ENCODE measurements at places on chromosomes 5 and 9.

GRCh38 chr5:7855611-7856010 lies 4.7 kb upstream of the CFAP90 start:
- no peak for DNase-seq

DNA sequence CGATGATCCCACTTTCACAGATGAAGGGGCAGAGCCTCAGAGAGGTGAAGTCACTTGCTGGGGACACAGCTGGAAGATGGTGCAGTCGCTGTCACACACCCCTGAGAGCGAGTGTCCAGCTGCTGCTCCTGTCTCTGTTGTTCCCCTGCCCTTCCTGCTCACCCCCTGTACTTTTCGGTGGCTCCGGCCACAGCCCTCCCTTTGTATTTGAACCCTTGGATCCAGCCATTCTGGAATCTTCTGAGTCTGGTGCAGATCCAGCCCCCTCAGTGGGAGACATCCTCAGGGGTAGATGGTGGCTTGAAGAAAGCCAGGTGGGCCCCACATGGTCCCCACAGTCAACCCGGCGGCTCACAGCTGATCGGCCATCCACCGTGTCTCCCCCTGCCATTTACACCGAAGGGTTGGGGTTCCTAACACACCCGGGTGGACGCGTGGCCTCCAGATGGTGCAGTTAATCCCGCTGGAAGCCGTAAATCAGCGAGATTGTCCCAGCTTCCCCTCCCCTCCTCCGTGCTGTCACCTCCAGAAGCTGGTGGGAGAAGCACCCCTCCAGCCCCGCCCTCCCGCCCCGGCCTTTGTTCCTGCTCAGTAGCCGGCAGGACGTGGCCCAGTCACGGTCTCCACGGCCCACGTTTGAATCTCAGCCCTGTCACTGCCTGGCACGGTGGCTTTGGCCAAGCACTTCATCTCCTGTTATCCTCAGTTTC lies 204.8 kb downstream of the C9orf50 start:
- no peak for DNase-seq

- DNase-seq = no peak
Observed at GRCh38 chr9:35526087-35526801, 36.3 kb downstream of the RUSC2 start.

DNA sequence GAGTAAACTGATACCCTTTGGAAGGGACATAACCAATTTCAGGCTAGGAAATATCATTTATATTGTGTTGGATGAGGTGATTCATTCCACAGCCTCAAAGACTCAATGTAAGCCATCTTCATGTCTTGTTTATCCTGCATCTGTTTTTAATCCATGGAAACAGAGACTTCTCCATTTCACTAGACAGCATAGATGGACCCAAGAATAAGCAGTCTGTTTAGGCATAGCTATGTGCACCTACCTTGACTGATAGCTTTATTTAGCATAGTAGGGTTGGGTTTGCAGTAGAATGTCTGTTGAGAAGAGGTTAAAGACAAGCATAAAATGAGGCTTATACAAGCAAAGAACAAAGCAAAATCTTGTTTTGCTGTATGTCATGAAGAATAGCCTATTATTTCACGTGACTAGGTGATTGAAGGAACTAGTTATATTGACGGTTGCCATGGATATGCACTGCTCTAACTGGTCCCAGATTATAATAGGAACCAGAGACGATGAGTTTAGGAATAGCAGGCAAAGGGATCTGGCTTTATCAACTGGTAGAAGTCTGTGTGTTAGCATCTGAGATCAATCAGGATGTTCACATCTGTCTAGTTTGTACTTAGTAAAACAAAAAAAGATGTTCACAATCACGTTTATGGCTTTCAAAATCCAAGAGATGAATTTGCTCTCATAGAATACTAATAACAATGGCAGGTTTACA lies 154.8 kb upstream of the KLF9 start:
- no peak for DNase-seq

DNA sequence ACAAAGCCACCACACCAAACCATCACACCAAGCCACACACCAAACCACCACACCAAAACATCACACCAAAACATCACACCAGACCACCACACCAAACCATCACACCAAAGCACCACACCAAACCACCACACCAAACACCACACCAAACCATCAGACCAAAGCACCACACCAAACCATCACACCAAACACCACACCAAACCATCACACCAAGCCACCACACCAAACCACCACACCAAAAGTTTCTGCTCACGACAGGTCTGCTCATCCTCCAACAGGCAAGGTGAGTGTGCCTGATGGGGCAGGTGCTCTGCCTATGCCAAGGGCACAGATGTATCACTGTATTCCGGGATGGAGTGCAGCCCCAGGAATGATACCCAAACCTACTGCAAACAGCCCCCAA lies 87.9 kb upstream of the FSTL4 start:
- DNase-seq = no peak

DNA sequence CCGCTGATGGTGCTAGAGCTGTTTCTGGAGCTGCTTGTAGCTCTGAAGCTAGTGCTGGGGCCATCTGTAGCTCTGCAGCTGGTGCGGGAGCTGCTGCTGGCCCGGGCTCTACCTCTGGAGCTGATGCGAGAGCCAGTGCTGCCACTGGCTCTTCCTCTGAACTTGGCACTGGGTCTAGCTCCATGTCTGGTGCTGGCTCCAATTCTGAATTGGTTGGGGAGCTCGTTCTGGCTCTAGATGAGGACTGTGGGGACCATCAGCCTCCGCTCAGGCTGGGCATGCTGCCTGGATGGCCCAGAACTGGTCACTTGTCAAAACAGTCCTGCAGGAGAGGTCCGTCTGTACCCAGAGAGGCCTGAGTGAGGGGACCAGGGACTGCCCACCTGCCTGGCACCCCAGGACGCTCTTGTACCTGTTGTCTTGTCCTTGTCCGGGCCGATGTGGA lies 21.5 kb downstream of the OBP2B start:
- no peak for DNase-seq

- no peak for DNase-seq
Observed at GRCh38 chr5:158430166-158430797, 571.3 kb upstream of the CLINT1 start.
